ENCODE measurements at places on chromosomes 11 and 22.

GRCh38 chr11:64324692-64325469, 7.0 kb downstream of the PRDX5 start:
- DNase-seq, result no peak

- no peak for DNase-seq
These were observed 848 bp upstream of the PTPRCAP start for GRCh38 chr11:67438158-67438902.

DNA sequence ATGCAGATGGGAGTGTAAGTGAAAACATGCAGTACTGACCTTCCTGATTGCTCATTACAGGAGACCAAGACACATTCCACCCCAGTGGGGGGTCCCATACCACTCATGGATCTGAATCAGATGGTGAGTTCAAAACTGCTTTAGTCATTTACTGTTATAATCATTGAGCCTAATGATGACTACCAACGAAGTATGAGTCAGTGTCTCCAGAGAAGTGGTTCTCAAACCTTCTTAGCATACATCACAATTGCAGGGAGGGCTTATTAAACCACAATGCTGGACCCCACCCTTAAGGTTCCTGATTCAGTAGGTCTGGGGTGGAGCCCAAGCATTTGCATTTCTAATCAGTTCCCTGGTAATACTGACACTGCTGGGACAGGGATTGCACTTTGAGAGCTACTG, 75.8 kb downstream of the CD44 start:
- DNase-seq, result no peak

DNA sequence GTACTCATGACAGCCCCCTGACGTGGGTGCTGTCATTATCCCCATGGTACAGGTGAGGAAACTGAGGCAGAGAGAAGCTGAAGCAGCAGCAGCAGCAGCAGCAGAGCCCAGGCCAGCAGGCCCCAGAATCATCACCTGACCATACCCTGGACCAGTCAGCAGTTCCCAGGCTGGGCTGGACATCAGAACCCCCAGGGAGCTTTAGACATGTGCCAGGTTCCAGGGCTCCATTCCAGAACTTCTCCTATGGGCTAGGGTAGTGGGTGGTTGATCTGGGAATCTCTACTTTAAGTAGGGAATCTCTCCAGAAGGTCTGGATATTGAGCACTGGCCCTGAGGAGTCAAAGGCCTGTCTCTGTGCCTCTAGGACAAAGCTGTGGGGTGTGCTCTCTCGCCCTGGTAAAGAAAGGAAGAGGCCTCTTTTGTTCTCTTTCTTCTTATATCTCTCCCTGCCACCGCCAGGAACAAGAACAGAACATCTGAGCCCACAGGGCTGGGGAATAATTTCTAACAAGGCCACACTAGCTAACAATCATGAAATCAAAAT, 26.6 kb downstream of the MAFF start:
- no peak for DNase-seq

DNA sequence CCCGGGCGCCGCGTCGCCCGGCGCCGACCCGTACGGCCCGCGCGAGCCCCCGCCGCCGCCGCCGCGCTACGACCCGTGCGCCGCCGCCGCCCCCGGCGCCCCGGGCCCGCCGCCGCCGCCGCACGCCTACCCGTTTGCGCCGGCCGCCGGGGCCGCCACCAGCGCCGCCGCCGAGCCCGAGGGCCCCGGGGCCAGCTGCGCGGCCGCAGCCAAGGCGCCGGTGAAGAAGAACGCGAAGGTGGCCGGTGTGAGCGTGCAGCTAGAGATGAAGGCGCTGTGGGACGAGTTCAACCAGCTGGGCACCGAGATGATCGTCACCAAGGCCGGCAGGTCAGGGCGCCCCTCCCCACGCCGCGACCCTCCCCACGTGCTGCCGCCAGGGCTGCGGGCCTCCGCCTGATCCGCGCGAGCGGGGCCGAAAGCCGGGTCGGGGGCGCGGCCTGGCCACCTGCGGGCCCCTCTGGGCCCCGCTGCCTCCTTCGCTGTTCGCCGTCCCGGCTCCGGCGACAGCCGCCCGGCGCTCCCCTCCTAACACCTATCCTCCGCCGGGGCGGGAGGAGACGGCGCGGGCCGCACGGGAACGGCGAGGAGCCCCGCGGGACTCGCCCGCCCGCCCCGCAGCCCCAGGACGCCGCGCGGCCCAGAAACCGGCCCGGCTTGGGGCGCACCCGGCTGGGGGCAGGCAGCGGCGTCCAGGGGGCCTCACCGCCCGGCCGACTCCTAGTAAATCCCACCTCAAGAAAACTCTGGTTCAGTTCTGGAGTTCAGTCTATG, 560 bp downstream of the TBX1 start:
- no peak for DNase-seq

DNA sequence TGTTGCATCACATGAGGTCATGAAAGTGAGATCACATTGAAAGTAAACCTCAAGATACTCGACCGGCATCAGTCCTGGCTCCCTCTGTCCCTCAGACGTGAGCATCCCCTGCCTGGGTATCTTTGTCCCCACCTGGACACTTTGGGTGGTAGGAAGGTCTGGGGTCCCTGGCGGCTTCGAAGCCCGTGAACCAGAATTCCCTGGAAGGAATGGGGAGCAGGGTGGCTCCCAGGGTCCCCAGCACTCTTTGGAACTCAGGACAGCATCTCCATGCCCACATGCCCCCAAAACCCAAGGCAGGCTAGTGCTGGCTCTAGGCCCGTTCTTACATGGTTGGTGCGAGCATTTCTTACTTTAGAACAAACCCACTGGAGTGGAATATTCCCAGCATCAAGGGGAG, 7.5 kb downstream of the DERL3 start:
- DNase-seq, result no peak

DNA sequence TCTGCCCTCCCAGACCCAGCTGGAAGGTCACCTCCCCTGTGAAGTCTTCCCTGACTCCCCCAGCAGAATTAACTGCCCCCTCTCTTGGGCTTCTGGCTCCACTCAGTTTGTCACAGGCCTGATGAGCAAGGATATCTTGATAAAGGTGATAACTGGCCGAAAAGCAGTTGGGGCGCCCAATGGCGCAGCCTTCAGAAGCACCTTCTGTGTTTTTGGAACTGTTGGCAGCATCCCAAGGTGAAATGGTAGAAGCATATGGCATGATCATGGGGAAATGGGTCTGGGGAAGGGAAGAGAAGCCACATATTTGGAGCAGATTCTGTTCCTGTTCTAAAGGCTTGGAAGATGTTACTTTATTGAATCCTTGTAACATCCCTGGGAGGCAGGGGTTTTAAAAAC, 2.8 kb upstream of the TAB1 start:
- DNase-seq, result no peak

DNA sequence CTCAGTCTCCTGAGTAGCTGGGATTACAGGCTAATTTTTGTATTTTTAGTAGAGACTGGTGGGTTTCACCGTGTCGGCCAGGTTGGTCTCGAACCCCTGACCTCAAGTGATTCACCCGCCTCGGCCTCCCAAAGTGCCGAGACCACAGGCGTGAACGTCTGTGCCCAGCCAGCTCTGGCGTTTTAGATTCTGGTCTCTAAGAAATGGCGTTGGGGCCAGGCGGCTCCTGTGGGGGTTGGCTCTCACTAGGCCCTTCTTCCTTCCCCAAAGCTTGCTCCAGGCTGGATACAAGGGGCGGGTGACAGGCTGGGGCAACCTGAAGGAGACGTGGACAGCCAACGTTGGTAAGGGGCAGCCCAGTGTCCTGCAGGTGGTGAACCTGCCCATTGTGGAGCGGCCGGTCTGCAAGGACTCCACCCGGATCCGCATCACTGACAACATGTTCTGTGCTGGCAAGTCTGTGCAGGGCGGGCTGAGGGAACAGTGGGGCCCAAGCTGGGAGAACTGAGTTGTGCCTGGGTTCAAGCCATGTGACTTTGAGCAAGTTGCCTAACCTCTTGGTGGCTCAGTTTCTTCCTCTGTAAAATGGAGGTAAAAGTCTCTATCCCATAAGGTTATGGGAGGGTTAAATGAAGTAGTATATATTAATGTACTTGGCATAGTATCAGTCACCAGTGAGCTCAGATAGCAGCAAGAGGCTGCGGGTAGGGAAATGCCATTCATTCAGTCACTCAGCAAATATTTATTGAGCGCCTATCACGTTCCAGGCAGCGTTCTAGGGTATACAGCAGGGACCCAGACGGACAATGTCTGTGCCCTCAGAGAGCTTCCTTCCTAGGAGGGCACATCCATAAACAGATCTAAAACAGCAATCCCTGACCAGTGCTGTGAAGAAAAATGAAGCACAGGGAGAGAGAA, 10.4 kb downstream of the F2 start:
- no peak for DNase-seq

- no peak for DNase-seq
These were observed 47.4 kb downstream of the IGLL1 start for GRCh38 chr22:23532731-23533130.

GRCh38 chr11:60951904-60952741, at the start of gene SLC15A3:
SLC15A3 (minus strand) TSS chr11:60952176; CDS start chr11:60951551, 625 bp downstream.
- DNase-seq, result no peak

- no peak for DNase-seq
These were observed 44.7 kb downstream of the ABTB2 start for GRCh38 chr11:34313099-34313517.

DNA sequence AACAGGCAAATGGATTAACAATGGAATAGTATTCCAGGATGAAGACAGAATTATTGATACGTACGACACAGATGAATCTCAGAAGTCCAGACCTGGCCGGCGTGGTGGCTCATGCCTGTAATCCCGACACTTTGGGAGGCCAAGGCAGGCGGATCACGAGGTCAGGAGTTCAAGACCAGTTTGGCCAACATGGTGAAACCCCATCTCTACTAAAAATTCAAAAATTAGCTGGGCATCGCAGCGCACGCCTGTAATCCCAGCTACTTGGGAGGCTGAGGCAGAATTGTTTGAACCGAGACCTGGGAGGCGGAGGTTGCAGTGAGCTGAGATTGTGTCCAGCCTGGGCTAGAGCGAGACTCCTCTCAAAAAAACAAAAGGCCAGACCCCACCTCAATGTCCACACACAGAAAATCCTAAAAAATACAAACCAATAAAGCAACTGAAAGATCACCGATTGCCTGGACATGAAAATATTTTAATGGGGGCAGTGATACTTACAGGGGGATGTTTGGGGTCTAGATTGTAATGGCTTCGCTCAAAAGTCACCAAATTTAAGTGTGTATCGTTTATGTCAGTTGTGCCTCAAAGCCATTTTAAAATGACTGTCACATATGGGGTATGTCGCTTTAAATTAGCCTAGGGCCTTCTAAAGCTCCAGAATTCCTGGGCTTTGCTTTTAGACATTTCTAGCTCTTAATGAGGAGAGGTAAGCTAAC, 3.8 kb downstream of the RPS25 start:
- no peak for DNase-seq

DNA sequence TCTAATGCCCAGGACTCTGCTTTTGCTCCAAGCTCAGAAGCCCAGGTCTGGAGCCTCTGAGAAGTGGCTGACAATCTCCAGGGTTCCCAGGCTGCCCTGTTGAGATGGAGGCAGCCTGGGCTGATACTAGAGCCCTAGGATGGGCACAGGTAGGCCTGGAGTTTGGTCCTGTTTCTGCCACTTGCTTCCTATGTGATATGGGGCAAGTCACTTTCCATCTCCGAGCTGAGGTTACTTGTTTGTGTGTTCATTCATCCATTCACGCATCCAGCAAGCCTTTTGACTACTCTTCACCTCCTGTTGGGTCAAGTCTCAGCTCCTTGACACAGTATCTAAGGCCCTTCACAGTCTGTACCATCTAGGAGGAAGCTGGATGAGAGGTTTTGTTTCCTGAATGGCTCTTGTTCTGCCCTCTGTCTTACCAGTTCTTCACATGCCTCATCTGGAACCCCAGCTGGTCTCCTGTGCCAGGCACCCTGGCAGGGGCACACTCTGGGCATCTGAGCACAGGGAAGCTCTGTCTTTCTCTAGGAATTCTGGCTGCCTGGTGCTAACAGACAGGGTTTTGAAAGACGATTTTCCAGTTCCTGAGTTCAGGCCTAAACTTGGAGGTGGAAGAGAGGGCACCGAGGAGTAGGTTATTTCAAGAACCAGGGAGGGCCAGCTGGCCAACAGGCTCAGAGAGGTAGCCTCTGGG, 53.2 kb upstream of the AMPD3 start:
- no peak for DNase-seq

DNA sequence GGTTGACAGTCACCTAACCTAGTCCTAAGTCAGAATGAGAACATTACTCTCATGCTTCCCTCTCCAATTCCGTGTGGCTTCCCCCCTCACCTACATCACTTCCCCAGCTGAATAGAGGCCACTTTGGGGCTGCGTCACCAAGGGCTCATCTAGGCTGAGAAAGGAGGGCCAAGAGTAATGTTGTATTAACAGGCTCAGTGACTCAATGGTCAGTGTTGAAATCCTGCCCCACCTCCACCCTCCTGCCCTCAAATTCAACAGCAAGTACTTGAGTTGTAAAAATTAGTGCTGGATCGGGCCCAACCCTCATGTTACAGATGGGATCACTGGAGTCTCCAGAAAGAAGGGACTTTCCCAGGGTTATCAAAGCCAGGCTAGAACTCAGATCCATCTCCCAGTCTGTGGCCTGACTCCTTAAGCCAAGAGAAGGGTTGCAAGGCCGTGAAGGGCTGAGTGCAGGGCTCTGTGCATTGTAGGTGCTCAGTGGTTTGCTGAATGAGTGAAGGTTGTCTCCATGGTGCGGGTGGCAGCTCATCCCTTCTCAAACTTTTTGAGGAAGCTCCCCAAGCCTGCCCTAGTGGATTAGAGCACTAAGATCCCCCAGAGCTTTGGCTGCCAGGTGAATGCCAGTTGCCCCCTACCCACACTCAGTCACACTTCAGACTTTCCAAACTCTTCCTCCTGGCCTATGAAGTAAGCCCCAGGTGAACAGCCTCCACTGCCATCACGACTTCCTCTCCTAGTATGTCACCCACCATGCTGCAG, 3.2 kb downstream of the DGAT2 start:
- no peak for DNase-seq

Data from endothelial cell (in vitro differentiated cells).